ENCODE measurements at places on chromosomes 1 and 21.
A peak's percentile ranks its signal among the peaks of the same experiment; 100 is the strongest.

DNA sequence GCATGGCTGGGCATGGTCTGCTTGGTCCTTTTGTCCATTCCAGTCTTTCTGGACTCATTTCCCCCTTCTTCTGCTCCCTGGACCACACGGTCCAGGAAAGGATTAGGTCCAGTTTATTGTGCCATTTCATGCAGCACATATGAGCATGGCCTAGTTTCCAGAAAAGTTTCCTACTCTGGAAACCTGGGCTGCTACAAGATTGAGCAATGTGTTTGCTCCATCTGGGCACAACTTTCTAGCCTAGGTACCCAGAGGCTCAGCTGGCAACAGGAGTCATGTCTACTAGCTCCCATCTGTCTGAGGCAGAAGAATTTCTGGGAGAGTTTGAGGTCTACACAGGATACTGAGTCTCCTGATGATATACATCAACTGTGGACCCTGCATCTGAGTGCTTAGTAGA, 14.8 kb downstream of the FMOD start:
- DNase-seq, result no peak

DNA sequence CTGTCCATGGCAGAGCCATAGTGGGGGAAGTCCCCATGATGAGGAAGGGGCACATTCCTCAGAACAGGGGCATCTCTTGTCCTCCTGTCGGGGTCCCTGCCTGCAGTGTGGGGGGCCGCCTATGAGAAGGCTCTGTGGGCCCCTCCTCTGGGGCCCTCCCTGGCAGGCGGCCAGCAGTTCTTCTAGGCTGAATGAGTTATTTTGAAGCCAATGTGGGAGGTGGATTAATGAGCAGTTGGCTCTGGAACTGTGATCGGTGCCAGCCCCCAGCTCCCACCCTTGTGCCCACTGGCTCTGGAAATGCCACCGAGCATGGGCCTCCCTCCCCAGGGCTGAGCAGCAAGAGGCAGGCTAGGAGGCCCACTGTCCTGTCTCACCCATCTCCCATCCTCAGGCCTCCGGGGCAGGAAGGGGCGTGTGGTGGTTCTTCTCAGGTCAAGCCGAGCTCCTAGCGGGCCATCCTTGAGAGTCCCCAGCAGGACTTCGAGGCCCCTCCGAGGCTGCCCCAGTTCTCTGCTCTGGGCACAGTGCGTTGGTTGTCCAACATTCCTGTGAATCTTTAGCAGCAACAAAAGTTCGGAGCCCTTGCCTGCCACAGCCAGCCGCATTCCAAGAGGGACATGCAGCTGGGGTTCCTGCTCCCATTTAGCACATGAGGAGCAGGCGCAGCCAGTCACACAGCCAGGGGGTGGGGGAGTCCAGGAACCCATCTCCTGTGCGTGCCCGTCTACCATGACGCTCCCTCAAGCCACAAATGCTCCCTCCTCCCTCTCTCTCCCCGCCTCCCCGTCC, 57.2 kb downstream of the EDN2 start:
- DNase-seq, result no peak

DNA sequence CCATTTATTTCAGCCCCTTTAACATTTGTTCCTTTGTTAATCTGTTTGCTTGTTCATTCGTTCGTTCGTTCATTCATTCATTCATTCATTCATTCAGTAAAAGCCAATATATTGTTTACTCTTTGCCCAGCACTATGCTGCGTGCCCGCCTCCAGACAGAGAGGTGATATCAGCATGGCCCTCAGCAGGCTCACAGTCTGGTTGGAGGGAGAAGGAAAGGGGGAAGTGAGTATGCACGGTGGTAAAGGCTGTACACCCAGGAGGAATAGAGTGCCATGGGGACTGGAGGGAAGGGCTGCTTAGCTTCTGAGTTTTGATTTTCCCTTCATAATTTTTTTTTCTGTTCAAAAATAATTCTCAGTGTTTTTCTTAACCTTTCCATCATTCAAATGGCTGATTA, 144.7 kb downstream of the NOS1AP start:
- no peak for DNase-seq

DNA sequence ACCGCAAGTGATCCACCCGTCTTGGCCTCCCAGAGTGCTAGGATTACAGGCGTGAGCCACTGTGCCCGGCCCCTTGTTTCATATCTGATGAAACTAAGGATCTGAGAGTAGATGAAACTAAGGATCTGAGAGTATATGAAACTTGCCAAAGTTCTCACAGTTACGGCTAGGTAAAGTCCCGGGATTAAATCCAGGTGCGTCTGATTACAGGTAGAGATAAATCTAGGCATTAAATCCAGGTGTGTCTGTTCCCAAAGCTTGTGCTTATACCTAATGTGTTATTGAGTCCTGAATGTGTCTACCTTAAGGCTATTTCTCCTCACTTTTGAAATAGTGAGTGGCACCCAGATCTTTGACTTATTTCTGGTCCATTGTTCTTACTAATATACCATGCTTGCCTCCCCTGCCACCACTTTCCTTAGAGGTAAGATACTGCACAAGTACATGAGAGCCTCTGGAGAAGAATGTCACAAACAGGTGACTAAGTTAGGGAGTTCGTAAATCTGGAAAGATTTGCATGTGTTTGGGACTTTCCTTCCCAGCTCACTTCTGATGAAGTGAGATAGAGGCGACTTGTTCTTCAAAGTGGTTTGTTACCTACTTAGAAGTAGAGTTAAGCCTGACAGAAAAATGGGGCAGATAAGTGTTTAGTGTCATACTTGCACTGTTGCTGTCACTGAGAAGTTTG, 66.5 kb downstream of the AK4 start:
- no peak for DNase-seq

GRCh38 chr21:16055014-16055413, 325.2 kb downstream of the USP25 start:
- no peak for DNase-seq

DNA sequence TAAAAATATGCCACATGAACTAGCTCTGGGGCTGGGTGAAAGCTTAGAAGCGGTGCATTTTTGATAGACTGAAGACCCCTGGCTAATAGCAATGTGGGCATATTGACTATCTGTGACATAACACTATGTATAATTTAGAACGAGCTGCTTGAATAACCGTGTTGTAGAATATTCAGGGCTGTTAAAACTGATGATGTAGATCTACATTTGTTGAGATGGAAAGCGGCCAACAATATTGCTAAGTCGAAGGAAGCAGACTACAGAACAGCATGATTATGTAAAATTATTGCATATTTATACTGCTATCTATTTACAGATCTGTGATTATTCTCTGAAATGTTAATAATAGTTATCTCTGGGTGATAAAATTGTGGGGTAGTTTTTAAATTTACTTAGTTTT, 41.1 kb upstream of the BCL10 start:
- no peak for DNase-seq

DNA sequence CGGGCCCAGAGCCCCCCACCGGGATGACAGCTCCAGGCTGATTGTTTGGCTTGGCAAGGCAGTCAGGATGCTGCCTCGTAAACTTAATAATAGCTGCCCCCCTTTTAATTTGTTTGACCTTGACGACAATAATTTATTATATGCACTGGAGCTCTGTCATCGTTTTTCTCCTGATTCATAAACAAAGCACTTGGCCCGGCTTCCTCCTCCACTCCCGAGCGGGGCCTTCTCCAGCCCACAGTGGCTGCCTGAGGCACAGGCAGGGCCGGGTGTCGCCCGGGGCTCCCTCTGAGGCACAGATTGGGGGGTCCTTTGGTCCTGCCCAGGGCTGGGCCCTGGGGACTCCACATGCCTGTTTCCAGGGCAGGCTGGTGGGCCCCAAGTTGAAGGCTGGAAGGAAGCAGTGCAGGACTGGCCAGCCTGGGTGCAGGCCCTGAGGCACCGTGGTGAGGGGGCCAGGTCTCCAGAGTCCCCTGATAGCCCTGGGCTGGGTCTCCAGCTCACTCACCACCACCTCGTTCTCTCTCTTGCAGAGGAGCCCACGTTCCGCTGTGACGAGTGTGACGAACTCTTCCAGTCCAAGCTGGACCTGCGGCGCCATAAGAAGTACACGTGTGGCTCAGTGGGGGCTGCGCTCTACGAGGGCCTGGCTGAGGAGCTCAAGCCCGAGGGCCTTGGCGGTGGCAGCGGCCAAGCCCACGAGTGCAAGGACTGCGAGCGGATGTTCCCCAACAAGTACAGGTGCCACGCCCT, 52.0 kb upstream of the ARHGEF16 start:
- DNase-seq, result no peak

DNA sequence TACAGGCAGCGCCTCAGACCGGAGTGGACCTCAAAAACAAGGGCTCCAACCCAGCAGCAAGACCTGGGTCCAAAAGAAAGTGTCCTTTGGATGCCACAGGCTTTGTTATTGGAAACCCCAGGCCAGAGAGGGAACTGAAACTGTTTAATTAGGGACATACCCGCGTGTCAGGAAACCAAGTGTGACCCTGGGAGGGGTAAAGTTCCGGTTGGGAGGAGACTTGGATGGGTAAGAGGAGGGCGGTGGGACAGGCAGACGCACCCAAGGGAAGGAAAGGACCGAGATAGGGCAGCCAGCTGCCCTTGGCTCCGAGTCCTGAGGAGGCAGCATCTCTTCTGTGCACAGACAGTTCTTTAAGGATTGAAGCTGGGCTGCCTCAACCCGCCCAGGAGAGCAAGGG, 71.4 kb downstream of the CDC7 start:
- DNase-seq, result no peak

- no peak for DNase-seq
These were observed 17.3 kb upstream of the ABCG1 start for GRCh38 chr21:42201615-42202161.

GRCh38 chr1:112950426-112950825, 5.6 kb downstream of the SLC16A1 start:
- no peak for DNase-seq

DNA sequence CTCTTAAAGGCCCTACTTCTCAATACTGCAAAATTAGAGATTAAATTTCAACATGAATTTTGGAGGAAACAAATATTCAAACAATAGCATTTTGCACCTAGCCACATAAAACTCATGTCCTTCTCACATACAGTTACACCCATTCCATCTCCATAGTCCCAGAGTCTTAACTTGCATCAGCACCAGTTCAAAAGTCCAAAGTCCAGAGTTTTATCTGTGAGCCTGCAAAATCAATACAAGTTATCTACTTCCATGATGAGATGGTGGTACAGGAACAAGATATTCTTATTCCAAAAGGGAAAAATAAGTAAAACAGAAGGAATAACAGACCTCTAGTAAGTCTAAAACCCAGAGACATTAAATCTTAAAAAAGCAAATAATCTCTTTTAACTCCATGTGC, 686.0 kb upstream of the ADGRL4 start:
- peak; percentile 10 for DNase-seq

- DNase-seq, result no peak
These were observed 154.2 kb upstream of the NRIP1 start for GRCh38 chr21:15219039-15219438.

DNA sequence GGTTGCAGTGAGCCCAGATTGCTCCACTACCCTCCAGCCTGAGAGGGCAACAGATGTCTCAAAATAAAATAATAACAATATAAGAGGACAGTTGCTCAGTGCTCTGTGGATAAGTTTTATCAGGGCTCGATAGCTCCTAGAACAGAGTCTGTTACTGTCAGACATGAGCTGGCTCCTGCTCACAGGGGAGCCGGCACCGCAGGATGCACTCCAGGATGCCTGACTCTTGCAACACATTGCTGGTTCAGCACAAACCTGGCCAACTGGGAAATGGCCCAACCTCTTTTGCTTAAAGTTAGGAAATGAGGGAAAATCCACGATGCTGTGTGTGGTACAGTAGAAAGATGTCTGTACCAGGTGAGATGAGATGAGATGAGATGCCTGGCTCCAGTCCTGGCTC, 5.8 kb upstream of the CTSE start:
- peak; percentile 68 for DNase-seq

- peak; percentile 27 for DNase-seq
These were observed 65.2 kb downstream of the CD247 start for GRCh38 chr1:167453123-167453522.

- no peak for DNase-seq
These were observed 18.6 kb downstream of the A3GALT2 start for GRCh38 chr1:33302325-33302724.

- DNase-seq, result peak; percentile 87
These were observed at the start of gene GLMP for GRCh38 chr1:156295391-156295947. TSS of gene GLMP (minus strand) at chr1:156295679. CDS start at chr1:156295645, 34 bp downstream.

- no peak for DNase-seq
These were observed 5.0 kb upstream of the MEAF6 start for GRCh38 chr1:37519613-37520012.

GRCh38 chr1:179036844-179037465, 11.3 kb downstream of the FAM20B start:
- DNase-seq, result no peak

DNA sequence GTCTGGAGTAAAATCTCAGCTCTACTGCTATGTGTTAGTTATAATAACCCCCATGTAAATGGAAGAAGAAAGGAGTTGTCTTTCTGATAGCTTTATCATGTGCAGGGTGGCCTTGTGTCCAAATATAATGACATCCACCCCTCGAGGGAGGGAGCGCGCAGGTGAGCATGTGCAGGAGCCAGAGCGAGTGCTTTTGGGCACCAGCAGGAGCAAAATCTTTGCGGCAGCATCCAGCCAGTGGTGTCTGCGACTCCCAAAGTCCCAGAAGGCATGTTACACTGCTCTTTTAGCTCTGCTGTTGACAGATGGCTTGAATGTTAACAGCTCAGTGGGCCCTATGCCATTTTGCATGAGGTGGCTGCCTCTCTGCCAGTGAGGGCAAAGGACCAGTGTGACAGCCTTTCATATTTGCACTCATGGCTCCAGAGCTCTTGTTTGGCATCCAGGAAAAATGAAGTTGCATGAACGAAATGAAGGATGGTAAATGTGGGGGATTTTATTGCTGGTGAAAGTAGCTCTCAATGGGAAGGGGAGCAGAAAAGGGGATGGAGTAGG, 146.7 kb downstream of the HMCN1 start:
- no peak for DNase-seq

DNA sequence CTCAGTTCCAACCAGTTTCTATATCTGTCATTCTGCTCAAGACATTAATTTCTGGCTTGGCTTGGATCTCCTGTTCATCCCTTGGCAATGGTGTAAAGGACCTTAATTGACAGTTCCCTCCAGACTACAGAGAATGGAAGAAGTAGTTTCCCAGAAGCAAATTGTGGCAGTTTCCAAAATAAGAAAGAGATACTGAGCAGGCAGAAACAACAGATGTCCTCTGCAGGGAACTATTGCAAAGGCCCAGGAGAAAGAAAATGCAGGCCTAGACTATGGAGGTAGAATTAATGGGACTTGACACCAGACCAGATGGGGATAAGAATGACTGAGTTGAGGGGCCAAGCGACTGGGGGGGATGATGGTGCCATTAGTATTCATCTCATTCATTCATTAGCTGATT, 6.1 kb upstream of the AK2 start:
- no peak for DNase-seq

- DNase-seq, result no peak
These were observed 54.4 kb downstream of the PRSS38 start for GRCh38 chr1:227869851-227870305.
